ENCODE measurements at places on chromosomes 5 and 9. TPM values are rescaled to one million over a fixed set of nuclear protein-coding genes. Genes with fewer than 3 reads are reported as not detected.

GRCh38 chr9:70073193-70073592 is 29.5 kb downstream of the MAMDC2 start:
- DNase-seq: no peak

ADAMTS16 gene
- not detected for total RNA-seq

PFN3 gene
- not detected for total RNA-seq

DNA sequence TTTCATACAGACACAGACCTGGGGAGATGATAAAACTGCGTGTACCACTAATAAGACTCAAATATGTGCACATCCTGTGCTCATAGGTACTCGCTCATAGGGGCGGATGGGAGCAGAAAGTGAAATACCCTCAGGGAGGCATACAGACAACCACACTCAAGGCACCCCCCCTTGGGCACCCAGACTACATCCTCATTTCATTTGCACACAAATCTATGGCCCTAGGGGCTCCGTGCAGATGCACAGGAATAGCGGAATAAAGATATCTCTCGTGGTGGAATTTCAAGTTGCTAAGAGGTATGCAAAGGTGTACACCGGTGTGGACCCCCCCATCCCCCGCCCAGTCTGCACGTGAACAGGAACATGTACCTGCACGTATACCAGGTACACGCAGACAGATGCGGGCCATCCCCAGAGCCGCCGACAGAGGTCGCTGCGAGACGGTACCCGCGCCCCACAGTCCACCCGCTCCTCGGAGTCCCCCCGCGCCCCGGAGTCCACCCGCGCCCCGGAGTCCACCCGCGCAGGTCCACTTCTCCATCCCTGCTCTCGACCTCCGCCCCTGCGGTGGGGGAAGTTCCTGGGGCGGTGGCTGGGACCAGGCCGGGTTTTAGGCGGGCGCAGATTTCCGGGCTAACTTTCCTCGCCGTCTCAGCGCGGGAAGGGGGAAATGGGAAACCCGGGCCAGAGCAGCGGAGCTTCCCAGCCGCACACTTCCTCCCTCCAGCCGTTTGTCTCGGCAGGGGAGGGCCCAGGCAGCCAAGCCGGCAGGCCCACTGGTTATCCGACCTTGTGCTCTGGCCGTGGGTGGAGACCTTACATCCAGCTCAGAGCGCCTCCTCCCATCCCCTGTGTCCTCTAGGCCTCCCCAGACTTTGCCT is 1.0 kb upstream of the IL12B start:
- DNase-seq: peak; percentile 87

DNA sequence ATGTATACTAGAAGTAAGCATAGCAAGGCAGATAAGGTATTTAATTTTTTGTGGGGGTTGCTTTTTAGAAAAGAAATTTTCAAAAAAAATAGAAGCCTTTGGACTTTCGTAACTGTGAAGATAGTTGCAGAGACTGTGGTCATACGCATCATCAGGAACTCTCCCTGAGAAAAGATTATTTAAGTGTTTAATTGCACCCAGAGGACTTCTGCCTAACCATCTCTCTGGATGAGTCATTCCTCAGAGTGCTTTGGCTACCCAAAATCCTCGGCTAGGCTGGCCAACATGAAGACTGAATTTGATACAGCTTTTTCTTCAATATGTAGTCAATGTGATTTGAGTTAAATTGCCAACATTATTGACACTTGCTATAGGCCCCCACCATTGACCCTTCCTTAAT is 296.4 kb downstream of the TLR4 start:
- no peak for DNase-seq

QSOX2 gene
- total RNA-seq: 8.1 TPM

DNA sequence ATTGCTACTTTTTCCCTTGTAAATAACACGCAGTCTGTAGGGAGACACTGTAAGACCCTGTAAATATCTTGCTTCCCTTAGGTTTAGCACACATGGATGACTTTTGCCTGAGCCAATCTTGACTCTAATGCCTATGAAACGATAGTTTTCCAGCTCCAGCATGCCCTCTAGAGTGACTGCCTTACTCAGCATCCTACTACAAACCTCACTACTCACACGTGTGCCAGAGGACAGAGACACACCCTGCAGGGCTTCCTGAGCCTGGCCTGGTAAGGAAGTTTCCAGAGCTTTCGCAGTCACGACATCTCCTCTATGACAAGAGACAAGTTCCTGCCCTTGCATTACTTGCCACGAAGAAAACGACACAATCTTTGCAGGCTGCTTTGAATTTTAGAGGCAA is 138.1 kb downstream of the ATPSCKMT start:
- no peak for DNase-seq

GRCh38 chr5:81859624-81860023 is 108.7 kb upstream of the SSBP2 start:
- no peak for DNase-seq

LHX6 gene
- total RNA-seq: 6.4 TPM

- DNase-seq: no peak
These were observed 60.8 kb downstream of the FOXD1 start for GRCh38 chr5:73387601-73388305.

DNA sequence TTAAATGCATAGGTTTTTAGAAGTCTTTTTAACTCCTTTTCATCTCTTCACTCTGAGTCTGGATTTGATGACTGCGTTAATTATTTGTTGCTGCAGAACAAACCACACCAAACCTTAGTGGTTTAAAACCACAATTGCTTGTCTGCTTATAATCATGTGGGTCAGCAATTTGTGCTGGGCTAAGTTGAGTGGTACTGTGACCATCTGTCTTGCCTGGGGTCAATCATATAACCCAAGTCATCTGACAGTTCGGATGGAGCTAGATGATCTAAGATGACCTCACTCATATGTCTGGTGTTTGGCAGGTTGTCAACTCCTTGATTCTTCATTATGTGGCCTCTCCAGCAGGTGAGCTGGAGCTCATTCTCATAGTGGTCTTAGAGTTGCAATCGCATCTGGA is 219.1 kb upstream of the ELAVL2 start:
- no peak for DNase-seq

GRCh38 chr5:150513375-150514309 is 5.7 kb downstream of the NDST1 start:
- DNase-seq: no peak

PRR7 gene
- total RNA-seq: 0.33 TPM

SLC31A2 gene
- total RNA-seq: 10.0 TPM

CBY3 gene
- total RNA-seq: not detected

- DNase-seq: no peak
These were observed 107.2 kb upstream of the SLIT3 start for GRCh38 chr5:169408171-169408570.

DNA sequence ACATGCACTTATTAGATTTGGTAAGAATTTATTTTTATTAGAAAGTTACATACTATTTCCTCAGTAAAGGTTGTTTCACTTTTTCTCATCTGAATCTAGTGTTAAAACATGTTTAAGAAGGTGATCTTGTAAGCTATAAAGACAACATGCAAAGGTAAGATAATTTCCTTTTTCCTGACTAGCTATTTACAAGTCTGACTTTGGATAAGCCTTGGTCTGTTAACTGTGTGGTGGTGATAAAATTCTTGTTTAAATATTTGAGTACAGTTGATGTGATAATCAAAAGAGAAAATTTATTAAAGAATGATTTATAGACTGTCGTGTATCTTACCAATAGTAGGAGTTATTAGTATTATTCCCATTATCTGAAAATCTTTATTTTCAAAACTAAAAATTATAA is 36.9 kb upstream of the GPR21 start:
- DNase-seq: no peak

PLGRKT gene
- total RNA-seq: 34.1 TPM

- DNase-seq: no peak
These were observed 1850.9 kb upstream of the NUDT12 start for GRCh38 chr5:105413406-105413990.

DNA sequence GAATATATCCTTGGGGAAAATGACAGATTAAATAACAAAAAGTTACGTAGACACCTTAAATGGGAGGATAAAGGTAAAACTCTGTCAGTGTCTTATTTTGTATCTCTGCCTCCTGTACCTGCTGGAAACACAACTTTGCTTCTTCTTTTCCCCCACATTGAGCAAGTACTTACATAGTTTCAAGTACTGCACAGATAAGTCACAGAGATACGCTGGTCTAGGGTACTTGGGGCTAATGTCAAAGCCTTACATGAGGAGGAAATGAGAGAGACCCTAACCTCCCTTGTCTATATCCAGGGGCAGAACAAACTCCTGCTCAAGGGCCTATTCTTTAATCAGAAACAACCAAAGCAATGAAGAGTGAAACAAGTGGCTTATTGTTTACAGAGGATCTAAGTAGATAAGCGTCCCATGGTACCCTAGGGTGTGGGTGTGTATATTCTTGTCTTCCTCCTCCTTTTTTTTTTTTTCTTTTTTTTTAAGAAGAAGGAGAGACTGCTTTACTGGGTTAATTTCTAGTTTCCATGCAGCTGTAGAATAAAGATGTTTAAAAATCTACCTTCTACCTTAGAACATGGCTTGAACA is 43.1 kb downstream of the ELL2 start:
- DNase-seq: no peak

DNA sequence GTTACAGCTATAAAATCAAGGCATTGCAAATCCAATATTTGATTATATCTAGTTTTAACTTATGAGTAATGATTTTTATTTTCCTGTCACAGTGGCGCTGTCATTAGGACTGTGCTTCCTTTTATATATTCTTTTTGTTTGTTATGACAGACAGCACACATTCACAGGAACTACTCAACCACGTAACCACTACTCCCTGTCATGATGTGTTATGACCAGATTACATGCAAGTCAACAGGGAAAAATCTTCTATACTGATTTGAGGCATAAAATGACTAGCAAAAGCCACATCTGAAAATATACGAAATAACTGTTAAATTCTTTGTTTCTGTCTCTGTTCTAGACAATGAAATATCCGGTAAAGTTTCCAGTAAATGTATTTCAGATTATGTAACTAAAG is 25.4 kb downstream of the SREK1 start:
- no peak for DNase-seq

DNA sequence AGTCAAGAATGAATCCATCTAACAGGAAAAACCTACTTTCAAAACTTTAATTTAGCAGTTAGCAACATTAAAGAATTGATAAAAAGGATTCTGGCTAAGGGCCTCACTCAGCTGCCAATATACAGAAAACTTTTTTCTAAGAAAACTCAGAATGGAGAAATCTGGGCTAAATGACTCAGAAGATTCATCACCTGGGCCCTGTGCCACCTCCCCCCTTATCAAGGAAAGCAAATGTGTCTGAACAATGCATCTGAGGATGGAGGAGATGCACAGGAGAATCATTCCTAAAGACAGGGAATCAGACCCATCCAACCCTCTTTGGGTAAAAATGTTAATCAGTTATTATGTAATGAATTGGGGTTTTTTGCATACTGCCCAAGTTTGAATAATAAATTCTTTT is 592.0 kb upstream of the DMAC1 start:
- no peak for DNase-seq

GRCh38 chr5:36667824-36668223 is 61.4 kb downstream of the SLC1A3 start:
- DNase-seq: no peak

DNA sequence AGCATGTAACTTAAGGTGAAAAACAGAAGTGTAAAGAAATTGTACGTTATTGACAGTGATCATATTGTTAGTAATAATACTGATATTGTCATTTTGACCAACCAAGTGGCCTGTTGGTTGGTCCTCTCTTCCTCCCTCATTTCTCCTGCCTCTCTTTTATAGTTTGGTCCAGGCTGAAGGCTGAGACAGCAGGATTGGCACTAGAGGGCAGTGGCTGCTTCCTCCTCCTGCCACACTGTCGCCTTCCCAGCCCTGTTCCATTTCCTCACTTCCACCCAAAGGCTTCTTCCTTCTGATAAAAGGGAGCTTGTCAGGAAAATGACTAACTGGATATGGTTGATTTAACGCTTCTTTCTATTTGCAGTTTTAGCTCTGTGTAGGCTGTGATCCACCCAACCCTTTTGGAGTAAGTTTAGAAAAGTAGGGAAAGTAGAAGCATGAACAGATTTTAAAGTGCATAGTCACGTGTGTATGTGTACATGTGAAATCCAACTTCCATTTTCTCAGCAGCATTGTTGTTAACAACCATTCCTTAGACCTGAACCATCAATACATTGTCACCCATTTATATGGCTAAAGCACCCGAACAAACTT is 35.6 kb downstream of the PTCD2 start:
- peak; percentile 22 for DNase-seq

DNA sequence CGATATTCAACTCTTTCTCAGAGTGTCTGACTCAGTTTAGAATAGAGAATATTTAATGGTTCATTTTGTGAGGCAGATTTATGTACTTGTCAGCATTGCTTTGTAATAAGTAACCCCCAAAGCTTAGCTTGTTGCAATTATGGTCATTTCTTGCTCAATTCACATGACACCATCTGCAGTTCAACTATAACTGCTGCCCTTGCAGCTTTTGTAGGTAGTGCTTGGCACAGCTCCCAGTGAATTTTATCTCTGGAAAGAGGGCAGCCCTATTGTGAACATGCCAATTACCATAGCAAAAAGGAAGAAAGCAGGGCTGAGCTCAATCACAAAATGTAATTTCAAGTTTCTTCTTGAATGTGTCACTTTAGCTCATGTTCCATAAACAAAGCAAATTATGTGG is 1587.7 kb upstream of the ACO1 start:
- no peak for DNase-seq
